ENCODE measurements at places on chromosomes 11 and 22.

GRCh38 chr22:37051391-37052385, at the start of gene KCTD17:
Gene KCTD17, plus strand, starts transcription at chr22:37051742. Its CDS starts 19 bp downstream, at chr22:37051761.
- peak; percentile 78 for DNase-seq

GRCh38 chr11:6656936-6657335, 1.3 kb upstream of the DCHS1 start:
- peak; percentile 15 for DNase-seq

GRCh38 chr11:132746305-132746704, 786.0 kb downstream of the OPCML start:
- DNase-seq = no peak

- DNase-seq = peak; percentile 85
These were observed 57.2 kb downstream of the NAV2 start for GRCh38 chr11:19769820-19770219.

- DNase-seq = no peak
These were observed 163.8 kb downstream of the BRD1 start for GRCh38 chr22:49663823-49664222.

DNA sequence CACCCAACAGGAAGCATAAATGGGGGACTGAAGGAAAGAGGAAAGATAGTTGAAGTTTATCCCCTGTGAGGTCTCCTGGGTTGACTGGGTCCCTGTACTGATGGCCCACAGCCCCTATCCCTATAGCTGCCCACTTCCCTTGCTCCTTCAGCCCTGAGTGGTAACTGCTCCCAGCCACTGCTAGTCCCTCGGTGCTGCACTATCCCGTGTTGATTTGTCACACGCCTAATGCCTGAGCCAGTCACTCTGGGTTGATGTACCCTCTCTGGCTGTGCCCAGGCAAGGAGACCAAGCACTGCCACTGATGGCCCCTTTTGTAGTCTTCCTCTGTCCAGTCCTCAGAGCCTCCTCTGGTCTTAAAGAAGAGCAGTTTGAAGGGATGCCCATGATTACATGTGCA, 9.6 kb downstream of the GDPD5 start:
- no peak for DNase-seq

DNA sequence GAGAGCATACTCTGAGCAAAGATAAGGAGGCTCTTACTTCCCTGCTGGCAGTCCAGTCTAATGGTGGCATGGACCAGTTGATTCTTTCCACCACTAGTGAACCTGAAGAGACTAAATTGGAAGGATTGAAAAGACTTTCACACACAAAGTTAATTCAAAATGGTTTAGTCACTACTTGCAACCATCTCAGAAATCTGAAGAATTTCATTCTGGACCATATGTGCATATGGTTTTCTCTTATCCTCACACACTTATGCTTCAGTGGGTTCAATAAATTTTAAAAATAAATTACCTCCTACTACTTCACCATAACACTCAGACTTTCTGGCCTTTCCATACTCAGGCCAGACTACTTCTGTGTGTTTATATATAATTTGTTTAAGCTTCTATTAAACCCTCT, 44.7 kb downstream of the CADM1 start:
- DNase-seq = peak; percentile 76

- no peak for DNase-seq
These were observed 117.3 kb downstream of the ETS1 start for GRCh38 chr11:128470081-128470480.

GRCh38 chr11:65627202-65627601, 10.7 kb upstream of the SIPA1 start:
- no peak for DNase-seq

GRCh38 chr11:2886191-2886894, 768 bp upstream of the CDKN1C start:
- peak; percentile 28 for DNase-seq

GRCh38 chr11:36330411-36330810, 34.3 kb downstream of the PRR5L start:
- DNase-seq = no peak

GRCh38 chr11:62601122-62601371, 618 bp downstream of the MTA2 start:
- peak; percentile 45 for DNase-seq

DNA sequence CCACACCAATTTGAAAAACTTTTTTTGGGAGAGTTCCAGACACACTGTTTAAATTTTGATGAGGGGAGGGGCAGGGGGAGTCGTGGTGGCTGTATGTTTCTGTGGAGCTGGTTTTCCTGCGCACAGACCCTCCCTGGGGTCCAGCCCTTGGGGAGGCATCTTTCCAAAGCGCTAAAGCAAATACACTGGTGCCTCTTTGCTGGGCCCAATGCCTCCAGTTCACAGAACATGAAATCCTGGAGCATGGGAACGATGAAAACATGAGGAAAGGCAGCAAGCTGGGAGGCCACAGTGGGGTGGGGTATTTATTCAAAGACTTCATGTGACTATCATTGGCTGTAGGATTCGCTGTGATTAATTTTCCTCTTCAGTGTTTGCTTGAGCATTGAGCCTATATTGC, 135.3 kb downstream of the CCDC34 start:
- DNase-seq = no peak

DNA sequence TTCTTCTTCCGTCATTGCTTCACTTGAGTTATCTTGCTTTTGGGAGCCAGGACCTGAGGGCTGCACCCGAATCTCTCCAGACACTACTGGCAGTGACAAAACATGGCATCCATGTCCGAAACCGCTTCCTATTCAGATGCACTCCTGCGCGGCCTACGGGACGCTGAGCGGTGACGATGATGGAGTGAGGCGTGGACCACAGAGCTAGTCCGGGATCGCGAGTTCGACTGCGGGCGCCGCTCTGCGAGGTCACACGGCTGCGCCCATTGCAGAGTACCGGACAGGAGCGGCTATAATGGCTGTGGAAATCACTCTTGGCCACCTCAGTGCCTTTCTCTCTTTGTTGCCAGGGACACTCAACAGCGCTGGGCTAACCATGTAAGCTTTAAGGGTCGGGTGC, 453.8 kb upstream of the CNTN5 start:
- no peak for DNase-seq

DNA sequence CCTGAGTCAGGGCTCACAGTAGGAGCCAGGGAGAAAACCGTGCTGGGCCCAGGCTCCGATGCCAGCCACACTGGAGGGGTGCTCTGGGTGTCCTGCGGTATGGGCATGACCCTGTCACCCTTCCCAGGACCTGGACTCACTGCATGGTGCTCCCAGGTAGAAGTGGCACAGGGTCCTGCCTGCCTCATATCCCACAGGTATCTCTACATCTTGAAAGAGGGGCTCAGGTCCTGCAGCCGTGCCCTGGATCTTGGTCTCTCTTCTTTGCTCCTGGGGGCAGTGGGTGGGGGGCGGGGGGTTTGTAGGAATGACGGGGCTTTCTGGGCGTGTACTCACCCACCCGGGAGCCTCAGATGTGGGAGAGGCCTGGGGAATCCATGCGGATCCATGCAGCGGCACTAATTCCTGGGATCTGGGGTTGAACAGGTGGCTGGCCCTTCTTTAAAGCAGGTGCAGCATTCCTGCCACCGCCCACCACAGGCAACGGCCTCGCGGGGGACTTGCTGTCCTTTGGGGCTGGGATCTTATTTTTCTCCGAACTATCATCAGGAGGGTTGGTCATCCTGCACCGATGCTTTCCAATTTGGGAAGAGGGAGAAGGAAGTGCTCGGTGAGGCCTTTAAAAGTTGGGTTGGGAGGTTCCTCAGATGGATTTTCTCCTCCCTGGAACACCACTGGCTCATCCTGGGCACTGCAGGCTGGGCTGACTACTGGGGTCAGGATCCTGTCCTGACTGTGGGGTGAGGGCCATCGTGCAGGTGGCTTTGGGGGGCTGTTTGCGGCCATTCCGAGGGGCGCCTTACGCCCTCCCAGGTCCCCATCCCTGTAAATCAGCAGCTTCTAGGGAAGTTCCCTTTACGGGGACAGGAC, 886.4 kb downstream of the BRD1 start:
- DNase-seq = no peak

All from EH (cell line).